Right renal pelvis (tissue), 4 donors: ENCODE measurements at places on chromosomes 13 and 19. TPM values are rescaled to one million over a fixed set of nuclear protein-coding genes. Genes with fewer than 3 reads are reported as not detected.

MISP gene
- polyA plus RNA-seq: 7.6 TPM

ZNF71 gene
- polyA plus RNA-seq: 8.4 TPM

NCCRP1 gene
- polyA plus RNA-seq: 1.9 TPM

SPIB gene
- 0.46 TPM for polyA plus RNA-seq

GJB2 gene
- polyA plus RNA-seq: 3.3 TPM

TMED1 gene
- 73.6 TPM for polyA plus RNA-seq

ATXN8OS gene
- 0.33 TPM for polyA plus RNA-seq

CATSPERD gene
- polyA plus RNA-seq: not detected

ACP4 gene
- not detected for polyA plus RNA-seq

KISS1R gene
- polyA plus RNA-seq: 0.54 TPM

LILRA1 gene
- 0.29 TPM for polyA plus RNA-seq

MEF2B gene
- polyA plus RNA-seq: 1.3 TPM

F7 gene
- polyA plus RNA-seq: 3.2 TPM

STOML3 gene
- not detected for polyA plus RNA-seq

PRTN3 gene
- 1.6 TPM for polyA plus RNA-seq

ZNF836 gene
- 17.3 TPM for polyA plus RNA-seq

CACNG8 gene
- 0.17 TPM for polyA plus RNA-seq

LCP1 gene
- polyA plus RNA-seq: 10.6 TPM

ZNF534 gene
- polyA plus RNA-seq: 0.87 TPM

SLC6A16 gene
- polyA plus RNA-seq: 3.3 TPM

CEACAM5 gene
- 0.07 TPM for polyA plus RNA-seq

CD177 gene
- polyA plus RNA-seq: 0.35 TPM

FUT2 gene
- polyA plus RNA-seq: 3.4 TPM

BCAM gene
- 539 TPM for polyA plus RNA-seq

ZNF345 gene
- 12.1 TPM for polyA plus RNA-seq

EFNA2 gene
- polyA plus RNA-seq: 1.7 TPM

NOTCH3 gene
- 105 TPM for polyA plus RNA-seq

CACNG6 gene
- 0.79 TPM for polyA plus RNA-seq

NRTN gene
- 4.2 TPM for polyA plus RNA-seq

MADCAM1 gene
- polyA plus RNA-seq: 5.6 TPM

ZNF837 gene
- polyA plus RNA-seq: 2.5 TPM
